ENCODE measurements at places on chromosomes 3 and 15. TPM values are rescaled to one million over a fixed set of nuclear protein-coding genes. Genes with fewer than 3 reads are reported as not detected.

PLS1 gene
- 2.4 TPM for total RNA-seq

C3orf70 gene
- 30.6 TPM for total RNA-seq

FBXW12 gene
- total RNA-seq: 1.6 TPM

TLR9 gene
- total RNA-seq: not detected

GPR15 gene
- total RNA-seq: not detected

DNA sequence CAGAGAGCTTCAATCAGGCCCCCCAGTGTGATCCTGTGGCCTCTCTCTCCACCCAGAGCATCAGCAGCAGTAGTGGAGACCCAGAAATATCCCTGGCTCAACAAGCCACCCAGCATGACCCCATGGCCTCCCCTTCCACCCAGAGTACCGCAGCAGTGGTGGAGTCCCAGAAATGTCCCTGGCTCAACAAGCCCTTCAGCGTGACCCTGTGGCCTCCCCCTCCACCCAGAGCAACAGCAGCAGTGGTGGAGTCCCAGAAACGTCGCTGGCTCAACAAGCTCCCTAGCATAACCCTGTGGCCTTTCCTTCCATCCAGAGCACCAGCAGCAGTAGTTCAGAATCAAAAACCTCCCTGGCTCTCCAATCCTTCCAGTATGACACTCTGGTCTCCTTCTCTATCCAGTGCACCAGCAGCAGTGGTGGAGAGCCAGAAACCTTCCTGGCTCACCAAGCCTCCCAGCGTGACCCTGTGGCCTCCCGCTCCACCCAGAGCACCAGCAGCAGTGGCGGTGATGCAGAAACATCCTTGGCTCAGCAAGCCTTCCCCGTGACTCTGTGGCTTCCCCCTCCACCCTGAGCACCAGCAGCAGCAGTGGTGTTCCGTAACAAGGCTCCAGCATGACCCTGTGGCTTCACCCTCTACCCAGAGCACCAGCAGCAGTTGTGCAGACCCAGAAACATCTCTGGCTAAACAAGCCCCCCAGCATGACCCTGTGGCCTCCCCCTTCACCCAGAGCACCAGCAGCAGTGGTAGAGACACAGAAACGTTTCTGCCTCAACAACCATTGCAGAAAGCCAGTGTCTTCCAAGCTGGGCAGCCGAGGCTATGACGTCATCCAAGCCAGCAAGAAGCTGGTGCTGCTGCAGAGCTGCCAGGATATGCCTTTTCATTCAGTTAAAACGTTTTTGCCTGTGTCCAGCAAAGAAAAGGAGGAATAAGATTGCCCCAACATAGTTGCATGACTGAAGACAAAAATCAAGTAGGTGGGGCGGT lies 61.3 kb upstream of the TAMM41 start:
- no peak for DNase-seq

DNA sequence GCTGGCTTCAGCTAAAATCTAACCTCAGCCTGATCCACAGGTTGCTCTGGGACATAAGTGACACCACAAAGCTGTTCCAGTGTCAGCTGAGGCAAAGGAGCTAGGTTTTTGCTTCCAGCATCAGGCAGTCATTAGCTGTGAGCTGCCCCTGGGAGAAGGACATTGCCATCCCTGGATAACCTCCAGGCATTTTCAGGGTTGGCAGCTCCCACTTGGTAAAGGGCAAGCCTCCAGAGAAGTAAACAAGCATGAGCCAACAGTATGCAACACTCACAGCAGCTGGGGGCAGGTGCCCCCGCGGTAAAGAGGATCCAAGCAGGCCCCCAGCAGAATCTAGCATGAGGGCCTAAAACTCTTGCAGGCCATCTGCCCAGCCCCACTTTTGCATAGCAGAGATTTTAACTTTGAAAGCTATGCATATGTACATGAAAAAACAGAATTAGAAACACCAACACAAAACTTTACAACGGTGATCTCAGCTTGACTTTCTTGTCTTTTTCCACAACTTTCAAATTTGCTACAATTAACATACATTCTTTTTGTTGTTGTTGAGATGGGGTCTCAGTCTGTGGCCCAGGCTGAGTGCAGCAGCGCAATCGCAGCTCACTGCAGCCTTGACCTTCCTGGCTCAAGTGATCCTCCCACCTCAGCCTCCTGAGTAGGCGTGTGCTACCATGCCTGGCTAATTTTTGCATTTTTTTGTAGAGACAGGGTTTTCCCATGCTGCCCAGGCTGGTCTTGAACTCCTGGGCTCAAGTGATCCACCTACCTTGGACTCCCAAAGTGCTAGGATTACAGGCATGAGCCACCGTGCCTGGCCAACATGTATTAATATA lies 83.8 kb upstream of the TPM1 start:
- DNase-seq: no peak

- DNase-seq: no peak
Measured at GRCh38 chr3:192062186-192062585, 601.2 kb downstream of the PYDC2 start.

DNA sequence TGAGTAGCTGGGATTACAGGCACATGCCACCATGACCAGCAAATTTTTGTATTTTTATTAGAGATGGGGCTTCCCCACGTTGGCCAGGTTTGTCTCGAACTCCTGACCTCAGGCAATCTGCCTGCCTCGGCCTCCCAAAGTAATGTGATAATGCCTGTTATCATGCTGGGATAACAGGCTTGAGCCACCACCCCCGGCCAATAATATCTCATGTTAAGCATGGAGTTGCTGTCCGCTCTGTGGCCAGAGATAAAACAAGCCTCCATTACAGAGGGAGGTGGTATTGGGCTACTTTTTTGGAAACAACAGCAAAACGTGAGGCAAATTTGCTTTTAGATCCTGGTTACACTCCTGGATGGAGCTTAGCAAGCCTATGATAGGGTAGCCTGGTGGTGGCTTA lies 32.9 kb upstream of the ALG1L2 start:
- DNase-seq: no peak

GRCh38 chr3:31106204-31106603 lies 211.7 kb upstream of the GADL1 start:
- DNase-seq: no peak

DNA sequence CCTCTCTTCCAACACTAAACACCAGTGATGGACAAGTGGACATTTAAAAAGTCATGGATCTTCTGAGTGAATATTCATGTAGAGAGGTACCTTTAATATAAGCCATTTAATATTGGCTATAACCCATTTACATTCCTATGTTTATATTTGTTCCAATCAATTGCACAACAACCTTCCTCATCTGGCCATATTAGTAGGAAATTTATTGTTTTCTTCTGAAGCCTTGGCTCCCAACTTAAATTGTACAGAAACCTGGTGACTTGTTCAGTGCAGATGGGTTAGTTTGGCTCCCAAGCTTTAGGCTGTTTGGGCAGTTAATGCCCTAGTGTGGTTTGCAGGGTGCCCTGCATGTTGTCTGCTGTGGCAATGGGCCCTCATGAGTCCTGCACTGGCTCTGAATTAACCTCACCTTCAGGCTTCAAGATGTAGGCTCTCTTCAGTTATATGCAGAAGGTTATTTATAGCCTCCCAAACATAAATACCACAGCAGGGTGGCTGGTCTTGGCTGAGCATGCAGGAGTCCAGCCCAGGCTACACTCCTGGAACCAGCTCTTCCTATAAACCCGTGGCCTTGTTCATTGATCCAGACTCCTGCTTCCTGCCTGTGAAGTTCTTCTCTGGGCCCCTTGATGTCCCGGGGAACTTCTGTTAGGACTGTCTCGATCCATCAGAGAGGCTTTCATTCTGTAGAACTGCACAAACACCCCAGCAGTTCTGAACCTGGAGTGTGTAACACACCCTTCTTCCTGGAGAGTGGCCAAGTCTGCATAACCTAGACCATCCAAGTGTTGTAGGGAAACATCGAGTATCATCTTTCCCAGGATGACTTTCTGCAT lies 57.0 kb downstream of the DUT start:
- DNase-seq: no peak

DNA sequence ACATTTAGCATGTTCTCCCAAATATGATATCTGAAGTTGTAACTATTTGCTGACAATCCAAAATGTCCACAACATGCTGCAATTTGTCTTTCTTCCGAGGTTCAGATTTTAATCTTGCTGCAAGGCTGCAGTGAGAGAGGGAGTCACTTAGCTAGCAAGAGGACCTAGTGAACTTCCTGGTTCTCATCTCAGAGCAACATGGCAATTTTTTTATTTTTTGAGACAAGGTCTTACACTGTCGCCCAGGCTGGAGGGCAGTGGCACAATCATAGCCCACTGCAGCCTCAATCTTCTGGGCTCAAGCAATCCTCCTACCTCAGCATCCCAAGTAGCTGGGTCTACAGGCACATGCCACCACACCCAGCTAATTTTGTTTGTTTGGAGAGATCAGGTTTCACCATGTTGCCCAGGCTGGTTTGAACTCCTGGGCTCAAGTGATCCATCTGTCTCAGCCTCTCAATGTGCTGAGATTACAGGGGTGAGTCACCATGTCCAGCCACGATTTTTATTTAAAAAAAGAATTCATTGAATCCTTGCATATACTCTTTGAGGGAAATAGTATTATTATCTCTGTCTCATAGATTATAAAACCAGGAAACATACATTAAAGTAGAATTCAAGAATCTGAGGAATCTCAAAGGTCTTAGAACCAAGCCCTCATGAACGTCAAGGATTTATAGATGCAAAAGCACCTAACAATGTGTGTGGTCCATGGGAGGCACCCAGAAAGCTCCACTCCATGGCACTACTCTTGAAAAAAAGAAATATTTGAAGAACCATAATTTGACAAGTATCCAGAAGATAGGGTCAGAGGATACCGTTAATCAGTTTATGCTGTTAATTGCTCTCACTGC lies 9.1 kb downstream of the HDC start:
- no peak for DNase-seq

GRCh38 chr3:38544926-38545325 lies 48.8 kb downstream of the EXOG start:
- no peak for DNase-seq

DNA sequence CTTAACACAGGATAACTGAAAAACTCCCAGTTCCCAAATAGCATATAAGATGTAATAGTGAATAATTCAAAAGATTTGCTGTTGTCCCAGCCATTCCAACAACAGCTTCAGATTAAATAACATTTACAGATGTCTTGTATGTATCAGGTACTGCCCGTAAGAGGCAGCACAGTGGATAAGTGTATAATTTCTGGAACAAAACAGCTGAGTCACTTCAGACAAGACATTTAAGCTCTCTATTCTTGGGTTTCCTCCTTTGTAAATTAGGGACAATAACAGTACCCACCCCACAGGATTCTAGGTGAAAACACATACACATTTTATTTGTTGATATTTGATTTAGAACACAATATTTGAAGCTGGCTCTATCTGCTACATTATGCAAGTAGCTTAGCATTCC lies 2.6 kb upstream of the WWTR1 start:
- DNase-seq: no peak

DNA sequence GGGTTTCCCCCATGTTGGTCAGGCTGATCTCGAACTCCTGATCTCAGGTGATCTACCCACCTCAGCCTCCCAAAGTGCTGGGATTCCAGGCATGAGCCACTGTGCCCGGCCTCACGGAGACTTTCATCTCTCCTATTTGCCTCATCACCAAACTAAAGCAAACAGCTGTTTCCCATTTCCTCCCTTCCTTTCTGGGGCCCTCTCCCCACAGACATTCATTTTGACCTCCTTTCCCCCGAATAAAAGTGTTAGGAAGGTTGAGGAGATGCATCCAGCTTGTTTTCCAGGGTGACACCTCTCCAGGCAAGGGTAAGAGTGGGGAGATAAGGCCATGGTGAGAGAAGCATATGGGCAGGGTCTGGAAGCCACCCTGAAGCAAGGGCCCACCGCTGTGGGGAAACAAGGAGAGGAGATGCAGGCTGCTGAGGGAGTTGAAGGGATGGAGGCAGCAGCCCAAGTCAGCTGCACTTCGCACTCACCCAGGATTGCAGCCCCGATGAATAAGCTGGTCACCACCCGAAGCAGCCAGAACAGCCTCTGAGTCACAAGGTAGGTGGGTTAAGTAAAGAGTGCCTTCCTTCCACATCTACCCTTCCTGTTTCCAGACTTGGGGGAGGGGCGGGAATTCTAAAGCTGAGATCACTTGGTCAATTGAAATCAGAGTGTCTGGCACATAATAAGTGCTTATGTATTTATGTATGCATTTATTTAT lies 7.7 kb downstream of the DUOXA2 start:
- DNase-seq: no peak

GRCh38 chr15:61653110-61653509 lies 407.1 kb downstream of the VPS13C start:
- DNase-seq: no peak

DNA sequence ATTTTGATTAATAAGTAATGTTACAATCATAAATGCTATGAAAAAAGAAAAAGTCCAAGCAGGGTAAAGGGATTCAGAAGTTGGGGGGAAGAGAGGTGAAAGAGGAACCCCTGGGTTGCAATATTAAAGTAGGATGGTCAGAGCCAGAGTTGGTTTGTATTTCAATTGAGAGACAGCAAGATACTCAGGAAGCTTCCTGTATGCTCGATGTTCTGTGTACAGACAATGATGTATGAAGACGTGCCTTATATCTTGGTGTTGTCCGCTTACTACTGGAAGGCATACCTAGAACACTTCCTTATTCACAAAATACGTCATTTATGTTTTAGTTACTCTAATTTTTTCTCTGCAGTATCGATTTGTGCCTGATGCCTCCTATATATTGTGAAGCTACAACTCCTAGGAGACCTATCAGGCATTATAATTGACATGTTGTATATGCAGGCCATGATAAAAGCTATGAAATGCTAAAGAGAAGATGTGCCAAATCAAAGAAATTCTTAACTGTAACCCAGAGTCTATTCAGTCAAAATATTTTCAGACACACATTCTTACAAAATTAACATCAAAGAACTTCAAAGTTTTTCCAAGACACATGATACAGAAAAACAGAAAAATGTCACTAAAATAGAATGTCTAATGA lies 87.5 kb downstream of the TBL1XR1 start:
- no peak for DNase-seq

GRCh38 chr3:124439603-124440002 lies 290.6 kb upstream of the UMPS start:
- DNase-seq: no peak

- DNase-seq: no peak
Measured at GRCh38 chr15:68275165-68275746, 2.3 kb upstream of the FEM1B start.

DNA sequence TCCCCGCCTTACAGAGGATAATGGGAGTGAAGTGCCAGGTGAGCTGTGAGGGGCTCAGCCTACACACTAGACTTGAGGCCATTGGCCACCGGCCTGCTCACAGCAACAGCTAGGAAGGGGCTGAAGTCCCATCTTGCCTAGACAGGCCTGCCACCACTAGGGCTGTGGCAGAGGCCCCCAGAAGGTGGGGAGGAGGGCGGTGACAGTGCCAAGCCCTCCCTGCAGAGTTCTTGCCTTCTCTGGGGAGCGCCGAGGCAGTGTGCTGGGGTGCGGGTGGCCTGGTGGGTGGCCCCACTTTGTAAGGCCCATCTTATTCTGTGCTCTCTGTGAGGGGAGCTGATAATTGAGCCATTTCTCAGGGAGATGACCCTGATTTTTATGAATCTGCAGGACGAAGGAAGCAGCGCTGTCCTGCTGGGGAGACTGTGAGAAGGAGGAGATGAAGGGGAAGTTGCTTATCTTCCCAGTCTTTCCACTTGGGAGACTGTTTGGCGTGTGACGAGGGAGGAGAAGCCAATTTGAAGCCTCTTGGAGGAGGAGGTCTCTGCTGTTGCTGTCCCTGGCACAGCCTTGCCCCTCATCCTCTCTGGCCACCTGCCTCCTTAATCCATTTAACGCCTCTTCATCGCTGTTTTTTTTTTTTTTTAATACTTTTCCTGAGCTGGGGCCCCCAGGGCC lies 104.3 kb downstream of the LINGO1 start:
- no peak for DNase-seq
